T-helper 1 cell treated with Interleukin-12 subunit alpha and Interleukin-12 subunit beta and Interleukin-4 antibody, amounts not matched to agents 30 ng/mL and 1 ng/mL, for 36 hours (primary cell): ENCODE measurements at places on chromosomes 12 and 14. TPM values are rescaled to one million over a fixed set of nuclear protein-coding genes. Genes with fewer than 3 reads are reported as not detected.

Gene FAR2
- total RNA-seq, result 9.6 and 11.3 TPM in 2 replicates

Gene NGB
- total RNA-seq, result not detected in 2 replicates

Gene KRT6A
- not detected in 2 replicates for total RNA-seq

Gene OR4E2
- total RNA-seq, result not detected in 2 replicates

Gene OASL
- 21.2 and 22.7 TPM in 2 replicates for total RNA-seq

Gene SPX
- total RNA-seq, result 0.95 and 1.2 TPM in 2 replicates

Gene ANO6
- 27.8 and 29.1 TPM in 2 replicates for total RNA-seq

Gene SOAT2
- total RNA-seq, result not detected in 2 replicates

Gene LMNTD1
- not detected in 2 replicates for total RNA-seq

Gene B4GALNT3
- 13.4 and 13.6 TPM in 2 replicates for total RNA-seq

Gene LRIG3
- 0.27 and 0.34 TPM in 2 replicates for total RNA-seq

Gene MANSC1
- total RNA-seq, result 0.54 and 0.98 TPM in 2 replicates

Gene FOXN4
- total RNA-seq, result not detected in 2 replicates

Gene IFT81
- 1.2 and 1.3 TPM in 2 replicates for total RNA-seq

Gene GLS2
- 0.63 and 1.2 TPM in 2 replicates for total RNA-seq

Gene FITM1
- 1.1 and 1.7 TPM in 2 replicates for total RNA-seq

Gene ART4
- not detected in 2 replicates for total RNA-seq

Gene ACYP1
- 34.4 and 35.0 TPM in 2 replicates for total RNA-seq

Gene ESR2
- 0.05 and 0.25 TPM in 2 replicates for total RNA-seq

Gene SCARB1
- 6.4 and 7.1 TPM in 2 replicates for total RNA-seq

Gene TTC6
- not detected in 2 replicates for total RNA-seq

Gene FAM186B
- total RNA-seq, result 0.29 and 0.54 TPM in 2 replicates

Gene LIN7A
- 0.96 and 1.5 TPM in 2 replicates for total RNA-seq

Gene STON2
- total RNA-seq, result 1.1 and 1.5 TPM in 2 replicates

Gene DPY19L2
- 0.32 and 0.56 TPM in 2 replicates for total RNA-seq

Gene PIK3C2G
- not detected in 2 replicates for total RNA-seq

Gene DPPA3
- total RNA-seq, result not detected in 2 replicates

Gene DUSP6
- 108 and 125 TPM in 2 replicates for total RNA-seq

Gene RHOJ
- total RNA-seq, result not detected in 2 replicates

Gene HOTAIR
- total RNA-seq, result not detected in 2 replicates

Gene HCAR3
- 0.15 and 0.27 TPM in 2 replicates for total RNA-seq

Gene SERPINA1
- 0.20 and 0.22 TPM in 2 replicates for total RNA-seq

Gene CAPZA3
- total RNA-seq, result not detected in 2 replicates

Gene EMC9
- total RNA-seq, result 17.9 and 18.2 TPM in 2 replicates

Gene KRT85
- not detected in 2 replicates for total RNA-seq

Gene CCDC88C
- 189 and 196 TPM in 2 replicates for total RNA-seq

Gene CCDC85C
- total RNA-seq, result 8.4 and 9.8 TPM in 2 replicates

Gene GUCY2C
- total RNA-seq, result not detected in 2 replicates

Gene AQP2
- not detected in 2 replicates for total RNA-seq

Gene KLHL33
- 0.07 TPM in 1 of 2 replicates, not detected in the other for total RNA-seq

Gene CACNA2D4
- 15.1 and 15.4 TPM in 2 replicates for total RNA-seq

Gene NPFF
- 0.44 TPM in 1 of 2 replicates, not detected in the other for total RNA-seq

Gene KRT6C
- not detected in 2 replicates for total RNA-seq

Gene KDM5A
- 107 and 109 TPM in 2 replicates for total RNA-seq

Gene AKAP5
- total RNA-seq, result 1.8 TPM in 2 replicates

Gene CMTM5
- not detected in 2 replicates for total RNA-seq

Gene RPL10L
- not detected in 2 replicates for total RNA-seq

Gene EIF2S1
- 127 and 134 TPM in 2 replicates for total RNA-seq

Gene MIPOL1
- 0.02 TPM in 1 of 2 replicates, not detected in the other for total RNA-seq

Gene CLEC7A
- total RNA-seq, result 0.73 and 0.83 TPM in 2 replicates

Gene NFATC4
- total RNA-seq, result 0.59 TPM in 1 of 2 replicates, not detected in the other

Gene FAM181A
- not detected in 2 replicates for total RNA-seq

Gene SLC2A14
- 0.10 TPM in 1 of 2 replicates, not detected in the other for total RNA-seq

Gene FERMT2
- 1.4 and 1.6 TPM in 2 replicates for total RNA-seq

Gene KRT2
- 0.20 and 0.27 TPM in 2 replicates for total RNA-seq

Gene TAS2R30
- total RNA-seq, result 4.2 and 5.4 TPM in 2 replicates

Gene PRPH
- total RNA-seq, result not detected in 2 replicates
